ENCODE measurements at places on chromosomes 7 and 10. TPM values are rescaled to one million over a fixed set of nuclear protein-coding genes. Genes with fewer than 3 reads are reported as not detected.

The CLEC5A gene
- not detected for total RNA-seq

The CHN2 gene
- total RNA-seq, result not detected

DNA sequence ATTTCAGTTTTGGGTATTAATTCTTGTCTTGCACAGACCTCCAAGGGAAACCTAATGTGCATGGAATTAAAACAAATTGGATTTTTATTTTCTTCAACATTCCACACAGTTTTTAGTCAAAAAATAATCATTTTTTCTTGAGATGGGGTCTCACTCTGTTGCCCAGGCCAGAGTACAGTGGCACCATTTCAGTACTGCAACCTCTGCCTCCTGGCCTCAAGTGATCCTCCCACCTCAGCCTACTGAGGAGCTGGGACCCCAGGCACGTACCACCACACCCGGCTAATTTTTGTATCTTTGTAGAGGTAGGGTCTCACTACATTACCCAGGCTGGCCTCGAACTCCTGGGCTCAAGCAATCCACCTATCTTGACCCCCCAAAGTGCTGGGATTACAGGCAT, 4.9 kb downstream of the BAIAP2L1 start:
- DNase-seq, result no peak

The JMJD1C gene
- total RNA-seq, result 140 TPM

GRCh38 chr7:130887957-130888371, 154.0 kb upstream of the KLF14 start:
- DNase-seq, result no peak

DNA sequence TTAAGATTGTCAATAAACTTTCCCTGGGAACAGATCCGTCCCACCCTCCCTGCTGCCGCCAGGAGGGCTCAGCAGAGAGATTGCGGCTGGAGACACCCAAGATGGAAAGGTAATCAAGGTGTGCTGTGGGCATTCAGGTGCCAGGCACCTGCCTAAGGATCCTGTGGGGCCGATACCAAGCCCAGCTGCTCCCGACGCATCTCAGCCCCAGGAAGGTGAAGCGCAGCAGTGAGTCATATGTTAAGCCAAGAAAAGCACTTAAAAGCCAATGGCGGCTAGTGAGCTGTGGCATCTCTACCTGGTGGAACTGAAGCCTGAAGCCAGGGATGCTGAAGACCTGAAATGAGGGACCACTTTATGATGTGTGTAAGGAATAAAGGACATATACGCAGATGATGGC, 6.1 kb downstream of the WDR86 start:
- no peak for DNase-seq

- DNase-seq, result no peak
Measured at GRCh38 chr10:71398976-71399375, 2.3 kb downstream of the CDH23 start.

DNA sequence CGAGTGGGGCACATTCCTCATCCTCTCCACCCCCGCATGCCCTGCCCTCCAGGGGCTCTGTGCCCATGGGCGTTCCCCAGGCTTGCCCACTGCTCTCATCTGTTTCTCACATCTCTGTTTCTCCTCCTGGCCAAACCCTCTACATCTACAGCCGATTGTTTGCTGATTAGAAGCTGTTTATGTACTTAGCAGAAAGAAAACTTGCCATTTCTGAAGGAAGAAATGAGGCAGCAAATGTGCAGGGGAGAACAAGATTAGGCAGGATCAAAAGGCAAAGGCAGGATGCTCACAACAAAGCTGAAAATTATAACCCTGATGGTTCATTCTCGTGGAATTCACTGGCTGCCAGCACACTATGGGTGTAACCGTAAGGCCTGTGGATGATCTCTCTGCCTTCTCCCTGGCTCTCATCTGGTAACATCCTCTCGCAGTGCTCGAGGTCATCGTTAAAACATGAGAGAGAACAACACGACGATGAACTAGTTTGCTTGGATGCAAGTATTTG, 111.6 kb upstream of the KLF14 start:
- DNase-seq, result no peak

The ZFAND4 gene
- total RNA-seq, result 35.9 TPM

DNA sequence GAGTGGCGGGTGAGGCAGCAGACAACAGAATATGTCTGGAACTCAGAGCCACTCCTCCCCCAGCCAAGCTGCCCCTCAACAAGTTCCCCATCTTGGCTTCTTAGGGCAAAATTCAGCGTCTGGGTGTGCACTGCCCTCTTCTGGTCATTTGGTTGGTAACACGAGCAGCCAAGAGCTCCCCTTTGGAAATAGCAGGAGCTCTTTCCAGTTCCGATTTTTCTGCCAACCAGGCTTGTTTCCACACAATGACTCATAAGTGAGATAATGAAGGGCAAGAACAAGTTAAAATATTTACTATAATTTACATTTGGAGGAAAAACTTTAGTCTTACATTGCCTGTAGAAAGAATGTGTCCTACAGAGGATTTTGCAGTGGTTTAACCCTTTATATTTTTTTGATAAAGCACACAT, 70.5 kb downstream of the ADCYAP1R1 start:
- DNase-seq, result peak; percentile 63

The ATG9B gene
- total RNA-seq, result 0.94 TPM

DNA sequence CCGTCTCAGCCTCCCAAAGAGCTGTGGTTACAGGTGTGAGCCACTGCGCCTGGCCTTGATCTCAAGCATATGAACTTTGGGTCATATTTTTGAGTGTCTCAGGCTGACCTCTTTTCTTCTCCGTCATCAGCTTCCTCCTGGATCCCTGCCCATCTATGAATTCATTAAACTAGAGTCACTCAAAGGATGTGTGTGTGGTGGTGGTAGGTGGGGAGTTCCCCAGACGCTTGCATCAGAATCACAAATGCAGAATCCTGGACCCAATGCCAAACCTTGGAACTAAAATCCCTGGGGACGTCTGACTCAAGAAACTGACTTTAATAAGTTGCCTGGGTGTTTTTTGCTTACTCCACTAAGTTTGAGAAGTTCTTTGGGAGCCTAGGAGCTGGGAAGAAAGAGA, 6.7 kb upstream of the CREB5 start:
- DNase-seq, result no peak

- DNase-seq, result no peak
Measured at GRCh38 chr7:35780070-35780469, 20.8 kb upstream of the SEPTIN7 start.

- DNase-seq, result no peak
Measured at GRCh38 chr7:112986256-112987031, 100.2 kb downstream of the GPR85 start.

The FEZF1 gene
- not detected for total RNA-seq

The LRRD1 gene
- 0.42 TPM for total RNA-seq

The SERPINE1 gene
- total RNA-seq, result 0.42 TPM

GRCh38 chr10:70756700-70757360, 28.3 kb downstream of the TBATA start:
- DNase-seq, result no peak

DNA sequence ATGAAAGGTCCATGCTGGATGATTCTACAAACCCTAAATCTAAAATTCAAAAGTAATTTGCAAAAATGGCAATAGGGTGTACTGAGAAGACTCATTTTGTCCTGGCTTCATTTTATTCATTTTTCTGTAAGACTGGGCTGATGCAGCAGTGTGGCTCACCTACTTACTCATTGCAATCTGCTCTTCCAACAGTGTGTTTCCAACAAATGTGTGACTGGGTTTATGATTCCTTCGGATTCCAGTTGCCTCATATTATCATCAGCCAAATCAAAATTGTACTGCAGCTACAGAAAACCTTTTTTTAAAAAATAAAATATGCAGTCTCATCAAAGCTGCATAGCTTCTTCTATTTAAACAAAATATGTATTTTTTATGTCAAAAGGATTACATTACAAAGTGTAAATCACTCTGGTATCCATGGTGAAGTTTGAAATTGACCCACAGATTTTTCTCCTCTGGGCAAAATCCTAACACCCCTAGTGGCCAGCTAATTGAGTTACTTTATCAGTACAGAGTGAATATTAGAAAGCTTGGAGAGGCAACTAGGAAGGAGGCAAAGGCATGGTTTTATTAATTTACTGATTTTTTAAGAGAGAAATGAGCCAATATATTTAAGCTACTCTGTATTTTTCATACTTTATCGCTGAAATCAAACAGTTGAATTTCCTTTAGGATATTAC, 390.3 kb downstream of the MAGI2 start:
- DNase-seq, result no peak
